ENCODE measurements at places on chromosomes 6 and 20.

DNA sequence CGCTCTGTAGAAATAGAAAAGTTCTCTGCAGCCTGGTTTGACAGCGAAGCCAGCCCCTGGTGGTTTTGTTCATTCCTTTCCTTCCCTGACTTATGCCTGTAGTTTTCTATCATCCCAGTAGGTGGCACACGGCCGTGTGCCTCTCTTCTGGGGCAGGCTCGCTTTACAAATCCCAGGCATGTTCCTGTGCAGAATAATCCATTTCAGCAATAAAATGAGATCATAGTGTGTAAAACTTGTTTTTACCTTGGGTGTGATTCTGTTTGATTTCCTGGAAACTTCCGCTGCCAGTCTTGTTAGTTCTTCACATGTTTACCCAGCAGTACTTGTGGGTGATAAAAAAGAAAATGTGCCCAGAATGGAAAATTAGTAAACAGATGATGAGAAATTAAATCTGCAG is 7.4 kb upstream of the INSM1 start:
- no peak for DNase-seq

- DNase-seq: no peak
These were observed 119.7 kb downstream of the BCKDHB start for GRCh38 chr6:80226151-80226550.

DNA sequence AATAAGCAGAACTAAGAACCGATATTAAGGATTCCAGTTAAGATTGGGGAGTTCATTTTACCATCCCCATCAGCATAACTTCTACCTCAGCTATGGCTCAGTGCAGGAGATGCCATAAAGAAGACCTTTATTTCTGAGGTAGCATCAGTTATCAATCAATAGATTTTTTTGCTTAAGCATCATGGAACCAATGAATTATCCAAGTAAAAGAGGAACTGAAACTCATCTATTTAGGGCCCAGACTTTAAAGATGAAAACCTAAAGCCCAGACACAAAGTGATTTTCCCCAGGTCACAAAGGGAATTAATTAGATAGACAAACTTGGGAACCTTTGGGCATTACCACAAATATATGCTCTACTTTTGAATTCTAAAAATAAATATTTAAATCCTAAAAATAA is 59.2 kb upstream of the TINAG start:
- no peak for DNase-seq

GRCh38 chr20:50323209-50323608 is 132.6 kb downstream of the CEBPB start:
- no peak for DNase-seq

GRCh38 chr6:110310861-110311446 is 47.2 kb downstream of the METTL24 start:
- no peak for DNase-seq

DNA sequence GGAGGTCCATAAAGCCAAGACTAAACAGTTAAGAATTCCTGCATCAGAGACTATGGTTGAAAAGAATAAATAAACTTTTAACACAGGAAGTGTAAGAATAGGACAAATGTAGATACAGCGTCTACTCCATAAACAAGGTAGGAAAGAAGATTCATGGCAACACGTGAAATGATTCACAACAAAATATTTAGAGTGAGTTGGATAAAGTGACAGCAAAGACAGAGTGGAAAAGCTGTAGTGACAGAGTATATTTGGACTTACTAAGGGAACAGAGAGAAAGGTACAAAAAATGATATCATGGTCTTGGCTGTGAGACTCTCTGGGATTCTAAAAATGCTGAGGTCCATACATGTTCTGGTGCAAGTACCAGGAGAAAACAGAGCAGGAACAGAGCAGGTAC is 21.9 kb upstream of the KIAA0408 start:
- DNase-seq: no peak

GRCh38 chr20:34622821-34623451 is 54.0 kb downstream of the PIGU start:
- DNase-seq: no peak
